CD4-positive, alpha-beta T cell treated with Interleukin-21 for 1 hour (primary cell): ENCODE measurements at places on chromosomes 11 and 22.

GRCh38 chr11:70140711-70141485 is 62.2 kb upstream of the FADD start:
- no peak for DNase-seq

- no peak for DNase-seq
Observed at GRCh38 chr22:23246982-23247766, 66.9 kb downstream of the BCR start.

DNA sequence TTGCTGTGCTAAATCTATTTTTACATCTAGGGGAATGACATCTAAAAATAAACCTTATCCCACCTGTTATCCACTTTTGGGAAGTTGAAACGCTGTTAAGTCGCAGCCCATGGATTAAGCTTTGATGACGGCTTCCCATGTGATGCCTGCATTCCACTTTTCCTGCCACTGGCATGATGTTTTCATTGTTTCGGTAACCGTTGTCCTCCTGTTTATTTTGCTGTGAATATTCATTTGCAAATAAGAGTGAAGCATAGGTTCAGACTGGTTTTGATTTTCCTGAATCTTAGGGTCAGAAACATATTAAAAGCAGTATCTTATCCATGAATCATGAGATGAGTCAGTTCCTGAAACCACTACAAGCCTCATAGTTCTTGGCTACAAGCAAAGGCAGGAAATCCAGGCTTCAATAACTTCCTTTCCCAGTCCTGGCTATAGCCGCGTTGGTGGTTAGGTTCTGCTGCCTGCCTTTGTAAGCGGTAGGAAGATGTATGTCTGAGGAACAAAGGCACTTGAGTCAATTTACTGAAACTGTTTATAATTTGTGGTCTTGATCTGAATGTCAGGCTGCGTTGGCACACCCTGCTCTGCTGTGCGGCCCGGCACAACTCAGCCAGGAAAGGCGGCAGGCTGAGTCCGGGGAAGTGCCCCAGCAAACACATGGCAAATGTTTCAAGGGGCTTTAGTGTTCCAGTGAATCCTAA is 19.4 kb downstream of the TEAD1 start:
- no peak for DNase-seq

- DNase-seq = no peak
Observed at GRCh38 chr11:83158357-83158786, 1.4 kb downstream of the PCF11 start.

- DNase-seq = no peak
Observed at GRCh38 chr11:6307876-6308275, 12.4 kb downstream of the CAVIN3 start.

DNA sequence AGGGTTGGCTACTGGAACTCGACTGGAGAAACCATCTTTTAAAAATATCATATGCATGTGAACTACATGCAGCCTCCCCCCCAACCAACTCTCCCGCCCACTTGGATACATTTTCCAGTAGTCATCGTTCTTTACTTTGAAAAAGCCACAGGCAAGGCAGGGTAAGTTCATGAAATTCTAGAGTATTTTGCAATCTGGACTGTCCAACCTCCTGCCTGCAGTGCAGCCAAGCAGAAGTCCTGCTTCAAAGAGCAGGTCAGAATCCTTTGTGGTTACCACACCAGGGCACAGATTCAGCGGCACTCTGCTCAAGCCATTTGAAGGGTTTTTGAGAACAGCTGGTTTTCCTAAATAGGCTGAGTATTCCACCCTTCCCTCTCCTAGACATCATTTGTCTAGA is 12.1 kb downstream of the ELF5 start:
- DNase-seq = no peak

GRCh38 chr22:24731761-24732160 is 42.8 kb downstream of the PIWIL3 start:
- no peak for DNase-seq

- DNase-seq = no peak
Observed at GRCh38 chr11:109433753-109434256, 11.8 kb downstream of the C11orf87 start.

DNA sequence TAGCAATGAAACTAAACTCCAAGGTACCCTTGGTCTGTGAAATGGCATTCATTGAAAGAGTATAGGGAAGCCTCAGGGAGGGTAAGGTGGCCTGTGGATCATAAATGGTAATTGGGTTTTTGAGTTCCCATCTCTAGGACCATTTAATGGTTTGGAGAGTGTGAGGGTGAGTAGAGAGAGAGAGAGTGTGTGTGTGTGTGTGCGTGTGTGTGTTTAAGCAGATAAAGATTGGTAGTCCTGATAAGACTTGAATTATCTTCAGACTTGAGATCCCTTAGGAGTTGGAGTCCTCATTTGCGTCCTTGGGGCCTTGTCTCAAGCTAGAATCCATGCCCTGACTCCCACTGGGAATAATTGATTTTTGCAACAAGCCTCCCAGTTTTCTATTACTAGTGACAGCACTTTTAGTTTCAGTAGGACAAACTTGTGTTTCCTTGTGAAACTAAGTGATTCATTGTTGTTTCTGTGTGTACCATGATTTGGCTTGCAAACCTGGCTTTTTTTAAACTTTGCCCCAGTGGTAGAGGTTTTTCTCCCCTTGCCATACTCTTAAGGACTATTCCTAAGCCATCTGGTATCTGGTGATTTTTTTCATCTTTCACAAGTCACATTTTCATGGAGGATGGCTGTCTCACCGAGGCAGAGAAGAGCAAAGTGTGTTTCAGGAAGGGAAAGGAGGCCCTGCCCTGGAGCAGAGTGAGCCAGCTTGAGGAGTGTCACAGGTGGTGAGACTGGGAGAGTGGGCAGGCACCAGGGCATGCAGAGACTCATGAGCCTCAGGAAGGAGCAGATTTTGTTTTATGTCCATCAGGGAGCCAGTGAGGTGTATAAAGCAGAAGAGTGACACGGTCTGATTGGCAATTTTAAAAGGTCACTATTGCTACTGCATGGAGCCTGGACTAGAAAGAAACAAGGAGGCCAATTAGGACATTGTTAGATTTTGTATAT is 26.7 kb downstream of the ALKBH3 start:
- DNase-seq = no peak

DNA sequence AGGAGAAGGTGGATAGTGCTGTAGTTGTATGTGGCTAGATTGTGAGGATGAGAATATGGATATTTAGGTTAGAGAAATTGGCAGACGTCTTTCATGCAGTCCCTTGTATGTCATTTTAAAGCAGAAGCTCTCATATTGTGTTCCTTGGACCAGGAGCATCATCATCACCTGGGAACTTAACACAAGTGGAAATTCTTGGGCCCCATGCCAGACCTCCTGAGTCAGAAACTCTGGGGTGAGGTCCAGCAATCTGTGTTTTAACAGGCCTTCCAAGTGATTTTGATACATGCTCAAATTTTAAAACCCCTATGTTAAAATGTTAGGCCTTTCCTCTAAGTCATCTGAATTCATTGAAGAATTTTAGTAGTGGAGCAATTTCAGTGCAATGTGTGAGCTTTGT is 34.8 kb downstream of the JHY start:
- DNase-seq = no peak

GRCh38 chr11:83545494-83546260 is 259.5 kb upstream of the CCDC90B start:
- DNase-seq = no peak

GRCh38 chr11:122750049-122750448 is 88.3 kb upstream of the CRTAM start:
- no peak for DNase-seq

DNA sequence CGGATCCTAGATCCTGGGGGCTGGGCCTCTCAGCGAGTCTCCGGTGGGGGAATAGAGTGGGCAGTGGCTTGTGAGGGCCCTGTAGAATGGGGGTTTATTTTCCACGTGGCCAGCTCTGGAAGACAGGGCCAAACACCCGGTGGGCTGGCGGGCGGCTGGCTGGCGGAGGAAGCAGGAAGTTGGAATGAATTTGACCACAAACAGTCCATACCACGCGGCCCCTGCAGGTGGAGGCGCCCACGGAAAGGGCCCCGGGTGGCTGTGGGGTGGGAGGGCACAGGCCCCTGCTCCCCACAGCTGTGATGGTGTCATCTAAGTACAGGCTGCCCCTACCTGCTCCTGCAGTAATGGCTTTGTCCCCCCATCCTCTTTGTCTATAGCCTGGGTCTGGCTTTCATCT is 15.1 kb downstream of the MCAT start:
- no peak for DNase-seq

- DNase-seq = peak; percentile 11
Observed at GRCh38 chr11:63491636-63492372, 837 bp upstream of the PLAAT5 start.

DNA sequence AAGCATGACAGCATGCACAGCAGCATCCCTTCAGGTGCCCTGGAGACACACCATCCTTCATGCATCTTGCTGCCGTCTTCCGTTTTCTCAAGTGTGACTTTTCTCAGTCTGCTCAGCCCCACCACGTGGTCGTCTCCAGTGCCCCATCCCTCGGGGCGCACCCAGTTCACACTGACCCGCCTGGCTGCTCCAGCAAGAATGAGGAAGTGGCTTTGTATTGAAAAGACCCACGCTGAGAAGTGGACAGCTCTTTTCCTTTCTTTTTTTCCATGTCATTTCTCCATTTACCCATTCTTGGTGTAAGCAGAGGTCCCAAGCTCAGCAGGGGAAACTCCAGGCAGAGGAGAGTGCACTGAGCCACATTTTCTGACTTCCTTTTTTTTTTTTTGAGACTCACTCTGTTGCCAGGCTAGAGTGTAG is 14.5 kb downstream of the SERPINH1 start:
- peak; percentile 13 for DNase-seq

GRCh38 chr11:110425751-110426545 is 3.8 kb upstream of the FDX1 start:
- no peak for DNase-seq
